Muscle of leg (tissue), 16 donors: ENCODE measurements at places on chromosomes 1 and 21.

- DNase-seq, result no peak
Measured at GRCh38 chr1:48602349-48602748, 130.3 kb upstream of the SPATA6 start.

GRCh38 chr1:48099072-48099773 is 102.0 kb upstream of the TRABD2B start:
- no peak for DNase-seq

- DNase-seq, result no peak
Measured at GRCh38 chr1:116794371-116794770, 40.1 kb downstream of the CD2 start.

- peak; percentile 48 for DNase-seq
Measured at GRCh38 chr21:35086357-35086756, 37.3 kb upstream of the RUNX1 start.

- no peak for DNase-seq
Measured at GRCh38 chr1:59919746-59920145, 6.8 kb downstream of the CYP2J2 start.

GRCh38 chr1:224095867-224096266 is 18.0 kb upstream of the FBXO28 start:
- no peak for DNase-seq

- DNase-seq, result peak; percentile 78
Measured at GRCh38 chr1:55463814-55464475, 248.8 kb upstream of the USP24 start.
